Prostate gland (tissue), 2 donors: ENCODE measurements at places on chromosomes 4 and X.

- DNase-seq, result peak; percentile 23
- peaks cover 3% of the 10 kb centered on the region for H3K36me3 ChIP-seq
- no peaks in the 10 kb centered on the region for H3K4me1 ChIP-seq
- no peaks in the 10 kb centered on the region for H3K27me3 ChIP-seq
- H3K27ac ChIP-seq, result peak overlapping the region; percentile 83
Measured at GRCh38 chr4:123399627-123400358, 3.2 kb downstream of the SPRY1 start.

DNA sequence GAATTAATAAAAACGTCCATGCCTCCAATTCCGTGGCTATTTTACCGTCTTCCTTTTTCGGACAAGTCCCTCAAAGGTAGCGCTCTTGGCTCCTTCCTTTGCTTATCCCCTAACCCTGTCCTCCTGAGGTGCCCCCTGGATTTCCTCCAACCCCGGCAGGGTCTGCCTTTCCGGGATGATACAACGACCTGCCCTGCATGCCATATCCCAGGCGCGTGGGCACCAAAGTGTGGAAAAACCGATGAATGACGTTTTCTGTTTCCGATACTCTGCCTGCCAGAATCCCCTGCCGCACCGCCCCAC is 706 bp upstream of the CSTF2 start:
- H3K4me3 ChIP-seq, result peak overlapping the region; percentile 39
- no peak overlapping the region for H3K27ac ChIP-seq
- no peaks in the 10 kb centered on the region for H3K27me3 ChIP-seq
- no peaks in the 10 kb centered on the region for H3K36me3 ChIP-seq
- no peaks in the 10 kb centered on the region for H3K4me1 ChIP-seq

DNA sequence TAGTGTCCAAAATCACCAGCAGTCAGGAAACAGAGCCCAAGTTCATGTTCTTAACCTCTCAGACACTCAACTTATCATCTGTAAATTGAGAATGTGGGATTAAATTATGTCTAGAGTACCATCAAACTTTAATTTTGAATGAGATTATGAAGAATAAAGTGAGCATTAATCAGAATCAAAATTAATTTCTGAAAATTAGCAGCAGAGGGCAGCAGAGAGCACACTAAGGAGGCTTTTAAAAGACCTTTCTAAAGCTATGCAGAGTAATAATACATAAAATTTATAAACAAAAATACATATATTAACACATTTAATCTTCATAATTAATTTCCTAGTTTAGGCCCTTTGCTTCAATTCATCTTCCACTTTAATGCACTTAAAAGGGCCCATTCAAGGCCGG is 7.1 kb downstream of the TASL start:
- no peak overlapping the region for H3K27ac ChIP-seq
- H3K27me3 ChIP-seq, result no peaks in the 10 kb centered on the region

- H3K4me3 ChIP-seq, result no peak overlapping the region
- no peak overlapping the region for H3K27ac ChIP-seq
- no peaks in the 10 kb centered on the region for H3K4me1 ChIP-seq
- no peaks in the 10 kb centered on the region for H3K36me3 ChIP-seq
- DNase-seq, result no peak
Measured at GRCh38 chr4:175394208-175394607, 417.9 kb downstream of the GPM6A start.

DNA sequence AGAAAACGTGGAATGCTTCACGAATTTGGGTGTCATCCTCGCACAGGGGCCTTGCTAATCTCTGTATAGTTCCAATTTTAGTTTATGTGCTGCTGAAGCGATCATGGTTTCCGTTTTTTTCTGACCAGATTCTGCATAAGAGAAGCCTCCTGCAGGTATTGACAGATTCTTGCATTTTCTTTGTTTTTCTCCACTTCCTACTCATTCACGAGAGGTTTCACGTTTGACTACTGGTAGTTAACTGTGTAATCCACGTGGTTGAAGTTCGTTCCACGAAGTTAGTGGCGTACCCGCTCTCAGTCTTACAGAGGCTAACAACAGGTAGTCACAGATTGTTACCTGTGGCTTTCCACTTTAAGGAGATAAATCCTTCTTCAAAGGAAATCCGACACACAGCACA is 12.1 kb upstream of the TRIML2 start:
- no peak overlapping the region for H3K27ac ChIP-seq
- no peak for DNase-seq
- H3K27me3 ChIP-seq, result no peaks in the 10 kb centered on the region
- H3K4me1 ChIP-seq, result no peaks in the 10 kb centered on the region

- peak overlapping the region; percentile 68 for H3K27ac ChIP-seq
- no peaks in the 10 kb centered on the region for H3K4me1 ChIP-seq
- peak overlapping the region; percentile 73 for H3K4me3 ChIP-seq
- H3K36me3 ChIP-seq, result no peaks in the 10 kb centered on the region
- H3K27me3 ChIP-seq, result no peaks in the 10 kb centered on the region
- DNase-seq, result no peak
Measured at GRCh38 chr4:52037689-52038102, 403 bp downstream of the SGCB start.

GRCh38 chr4:123304151-123304964 is 92.2 kb upstream of the SPRY1 start:
- no peaks in the 10 kb centered on the region for H3K4me1 ChIP-seq
- H3K27ac ChIP-seq, result no peak overlapping the region
- DNase-seq, result no peak
- no peaks in the 10 kb centered on the region for H3K27me3 ChIP-seq

- no peaks in the 10 kb centered on the region for H3K36me3 ChIP-seq
- H3K4me1 ChIP-seq, result no peaks in the 10 kb centered on the region
- DNase-seq, result no peak
- no peaks in the 10 kb centered on the region for H3K27me3 ChIP-seq
Measured at GRCh38 chrX:155951237-155951789, 46.2 kb upstream of the IL9R start.

- DNase-seq, result no peak
- H3K27me3 ChIP-seq, result peaks cover 31% of the 10 kb centered on the region
- H3K4me1 ChIP-seq, result no peaks in the 10 kb centered on the region
- H3K4me3 ChIP-seq, result no peak overlapping the region
- H3K36me3 ChIP-seq, result no peaks in the 10 kb centered on the region
Measured at GRCh38 chr4:3700223-3700622, 66.0 kb upstream of the ADRA2C start.

- no peak overlapping the region for H3K27ac ChIP-seq
- no peak overlapping the region for H3K4me3 ChIP-seq
- H3K36me3 ChIP-seq, result no peaks in the 10 kb centered on the region
- no peaks in the 10 kb centered on the region for H3K4me1 ChIP-seq
- H3K27me3 ChIP-seq, result no peaks in the 10 kb centered on the region
Measured at GRCh38 chrX:118239913-118240698, 105.8 kb upstream of the WDR44 start.

DNA sequence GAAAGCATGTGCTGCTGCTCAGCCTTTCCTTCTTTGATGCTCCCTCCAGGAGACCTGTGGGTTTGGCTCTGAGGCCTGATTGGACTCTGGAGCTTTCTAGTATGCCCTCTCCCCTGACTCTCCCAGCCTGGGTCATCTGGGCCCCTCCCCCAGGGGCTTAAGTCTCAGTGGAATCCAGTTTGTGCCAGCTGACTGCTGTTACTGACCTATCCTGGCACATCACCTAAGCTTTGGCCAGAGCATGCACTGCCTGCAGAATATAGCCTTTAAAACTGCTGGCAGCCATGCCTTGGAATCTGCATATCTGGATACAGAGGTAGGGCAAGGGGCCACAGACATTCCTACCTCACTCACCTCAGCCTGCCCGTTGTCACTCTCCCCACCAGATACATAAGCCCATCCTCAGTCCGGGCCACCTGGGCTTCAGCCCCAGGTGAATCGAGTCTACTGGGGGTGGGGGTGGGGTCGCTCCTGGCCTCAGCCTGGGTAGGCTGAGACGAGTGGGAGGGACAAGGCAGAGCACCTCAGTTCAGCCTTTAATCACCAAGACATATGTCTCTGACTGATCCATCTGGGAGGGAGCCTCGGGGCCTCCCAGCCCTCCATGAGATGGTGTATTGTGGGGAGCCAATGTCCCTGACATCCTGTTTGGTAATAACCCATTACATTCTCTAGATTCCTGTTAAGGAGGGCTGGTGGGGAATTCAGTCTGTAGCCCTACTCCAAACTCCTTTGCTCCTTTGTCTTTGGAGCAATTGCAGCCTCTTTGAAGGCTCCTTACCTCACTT is 61.2 kb downstream of the STARD8 start:
- H3K4me3 ChIP-seq, result no peak overlapping the region
- no peaks in the 10 kb centered on the region for H3K27me3 ChIP-seq
- H3K27ac ChIP-seq, result no peak overlapping the region
- no peaks in the 10 kb centered on the region for H3K36me3 ChIP-seq

DNA sequence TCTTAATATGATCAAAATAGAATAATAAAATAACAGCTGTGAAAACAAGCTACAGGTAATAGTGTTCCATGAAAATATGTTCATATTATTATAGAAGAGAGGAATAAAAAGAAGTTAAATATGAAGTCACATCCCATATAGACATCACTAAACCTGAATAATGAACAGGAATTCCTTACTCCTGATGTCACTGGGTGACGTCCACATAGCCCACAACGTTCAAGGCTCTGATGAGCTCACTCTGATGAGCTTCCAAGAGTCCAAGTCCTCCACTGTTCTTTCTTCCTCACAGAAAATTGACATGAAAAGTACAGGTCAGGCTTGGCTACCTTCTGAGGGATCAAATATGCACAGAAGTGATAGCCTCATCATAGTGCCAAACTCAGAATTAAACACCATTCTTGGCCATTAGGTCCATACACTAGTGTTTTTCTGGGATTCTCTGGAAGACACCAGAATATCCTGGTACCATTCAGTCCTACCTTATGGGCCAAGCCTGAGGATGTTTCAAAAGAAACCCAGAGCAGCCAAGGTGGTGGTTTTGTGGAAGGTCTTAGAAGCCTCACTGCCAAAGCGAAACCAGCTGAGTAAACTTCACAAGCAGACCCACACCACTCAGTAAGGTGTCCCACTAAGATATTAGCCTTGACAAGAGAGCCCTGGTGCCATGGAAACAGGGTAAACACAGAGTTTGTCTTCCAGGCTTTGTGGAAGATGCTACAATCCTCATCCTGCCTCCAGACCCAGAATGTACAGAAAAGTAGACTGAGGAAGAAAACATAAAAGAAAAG is 138.4 kb upstream of the HHIP start:
- no peaks in the 10 kb centered on the region for H3K36me3 ChIP-seq
- H3K4me1 ChIP-seq, result no peaks in the 10 kb centered on the region
- no peak overlapping the region for H3K4me3 ChIP-seq
- DNase-seq, result no peak
- H3K27ac ChIP-seq, result no peak overlapping the region
- H3K27me3 ChIP-seq, result no peaks in the 10 kb centered on the region

- H3K4me3 ChIP-seq, result no peak overlapping the region
- H3K4me1 ChIP-seq, result peaks cover 4% of the 10 kb centered on the region
- DNase-seq, result no peak
Measured at GRCh38 chr4:41364876-41365275, 108.1 kb downstream of the UCHL1 start.

DNA sequence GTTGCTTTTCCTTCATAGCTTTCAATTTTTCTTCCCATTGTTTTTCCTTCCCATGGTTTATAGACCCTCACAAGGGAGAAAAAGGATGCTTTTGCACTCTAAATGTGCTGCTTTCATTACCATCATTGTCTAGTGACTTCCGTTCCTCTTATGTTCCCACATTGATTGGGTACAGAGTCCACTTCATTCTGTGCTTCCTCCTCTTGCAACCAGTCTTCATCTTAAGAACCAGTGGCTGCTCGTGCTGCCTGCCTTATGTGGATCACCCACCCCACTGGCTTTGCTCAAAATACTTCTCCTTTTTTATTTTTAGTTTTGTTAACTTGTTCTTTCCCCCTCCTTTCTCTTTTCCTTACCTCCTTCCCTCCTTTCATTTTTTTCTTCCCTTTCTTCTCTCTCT is 76.5 kb upstream of the BOD1L1 start:
- H3K27me3 ChIP-seq, result no peaks in the 10 kb centered on the region
- no peaks in the 10 kb centered on the region for H3K36me3 ChIP-seq
- no peak for DNase-seq
- no peak overlapping the region for H3K27ac ChIP-seq

DNA sequence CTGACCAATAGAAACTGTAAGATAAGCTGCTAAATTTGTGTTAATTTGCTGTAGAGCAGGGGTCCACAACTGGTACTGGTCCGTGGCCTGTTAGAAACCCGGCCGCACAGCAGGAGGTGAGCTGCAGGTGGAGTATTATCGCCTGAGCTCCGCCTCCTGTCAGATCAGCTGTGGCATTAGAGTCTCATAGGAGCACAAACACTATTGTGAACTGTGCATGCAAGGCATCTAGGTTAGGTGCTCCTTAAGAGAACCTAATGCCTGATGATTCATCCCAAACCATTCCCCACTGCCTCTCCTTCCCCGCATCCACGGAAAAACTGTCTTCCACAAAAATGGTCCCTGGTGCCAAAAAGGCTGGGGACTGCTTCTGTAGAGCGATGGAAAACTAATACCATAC is 19.7 kb downstream of the FBXW7 start:
- no peaks in the 10 kb centered on the region for H3K4me1 ChIP-seq
- no peaks in the 10 kb centered on the region for H3K36me3 ChIP-seq
- no peaks in the 10 kb centered on the region for H3K27me3 ChIP-seq
- H3K27ac ChIP-seq, result no peak overlapping the region
